Effector CD4-positive, alpha-beta T cell (primary cell): ENCODE measurements at places on chromosomes 1 and 21.
A peak's percentile ranks its signal among the peaks of the same experiment; 100 is the strongest.

- no peak for DNase-seq
Observed at GRCh38 chr1:221083902-221084301, 204.7 kb downstream of the HLX start.

DNA sequence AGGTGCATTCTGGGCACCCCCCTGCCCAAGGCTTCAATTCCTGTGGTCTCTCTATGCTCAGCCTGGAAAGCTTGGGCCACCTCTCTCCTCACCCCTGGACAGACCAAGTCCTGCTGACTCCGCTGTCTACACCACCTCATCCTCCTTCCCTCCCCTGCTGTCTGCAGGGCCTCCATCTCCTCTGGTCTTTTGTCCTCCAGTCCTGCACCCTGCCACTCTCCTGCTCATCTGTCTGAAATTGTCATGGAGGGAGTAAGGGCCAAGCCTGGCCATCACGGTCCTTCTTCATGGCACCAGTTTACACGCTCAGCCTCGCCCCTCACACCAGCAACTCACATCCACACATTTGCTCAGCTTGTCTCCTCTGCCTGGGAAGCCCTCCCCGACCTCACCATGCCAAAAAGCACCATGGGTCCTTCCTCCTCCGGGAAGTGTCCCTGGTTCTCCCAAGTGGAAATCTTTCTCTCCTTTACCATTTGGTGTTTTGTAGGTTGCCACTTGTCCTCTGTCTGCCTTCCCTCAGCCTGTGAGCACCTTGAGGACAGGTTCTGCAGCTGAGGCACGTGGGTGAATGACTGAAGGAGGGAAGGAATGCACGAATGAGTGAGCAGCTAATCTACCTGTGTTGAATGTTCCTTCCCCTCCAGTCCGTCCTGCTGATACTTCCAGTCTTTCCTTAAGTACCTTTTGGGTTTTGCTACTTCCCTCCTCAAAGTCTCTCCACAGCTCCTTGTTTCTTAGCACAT lies 2.1 kb upstream of the SLC2A1 start:
- DNase-seq, result no peak

GRCh38 chr21:28357743-28358142 lies 634.9 kb downstream of the LTN1 start:
- no peak for DNase-seq

DNA sequence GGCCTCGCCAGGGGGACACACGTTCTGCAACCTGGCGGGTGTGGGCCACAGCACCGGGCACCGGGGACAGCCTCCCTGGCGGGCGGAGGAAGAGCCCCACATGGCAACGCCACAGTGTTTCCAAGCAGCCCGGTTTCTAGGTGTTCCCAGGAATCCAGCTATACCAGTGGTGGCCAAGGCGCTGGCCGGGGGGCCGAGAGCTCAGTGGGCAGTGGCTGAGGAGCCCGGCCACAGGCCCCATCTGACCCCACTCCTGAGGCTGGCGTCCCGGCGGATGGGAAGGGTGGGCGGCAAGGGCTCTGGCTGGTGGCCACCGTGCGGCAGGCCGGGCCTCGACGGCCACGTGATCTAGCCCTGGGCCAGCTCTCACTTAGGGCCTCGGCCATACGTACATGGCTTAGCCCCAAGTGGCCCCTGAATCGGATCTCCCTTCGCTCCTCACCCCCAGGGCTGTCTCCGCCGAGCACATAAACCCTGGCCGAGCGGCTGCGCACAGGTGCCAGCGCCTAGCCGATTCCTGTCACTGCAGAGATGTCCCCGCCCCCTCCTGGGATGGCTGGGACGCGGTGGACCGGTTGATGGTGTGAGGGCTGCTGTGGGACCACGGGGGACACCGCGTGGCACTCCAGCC lies 68.7 kb downstream of the MORN1 start:
- DNase-seq, result no peak

- peak; percentile 89 for DNase-seq
Observed at GRCh38 chr1:11979851-11980675, at the start of gene MFN2. MFN2 (plus strand) TSS chr1:11980444; CDS start chr1:11989169, 8,725 bp downstream.
